ENCODE measurements at places on chromosomes 11 and 22.
A peak's percentile ranks its signal among the peaks of the same experiment; 100 is the strongest.

- no peak for DNase-seq
Measured at GRCh38 chr11:103494491-103494890, 385.3 kb downstream of the DYNC2H1 start.

DNA sequence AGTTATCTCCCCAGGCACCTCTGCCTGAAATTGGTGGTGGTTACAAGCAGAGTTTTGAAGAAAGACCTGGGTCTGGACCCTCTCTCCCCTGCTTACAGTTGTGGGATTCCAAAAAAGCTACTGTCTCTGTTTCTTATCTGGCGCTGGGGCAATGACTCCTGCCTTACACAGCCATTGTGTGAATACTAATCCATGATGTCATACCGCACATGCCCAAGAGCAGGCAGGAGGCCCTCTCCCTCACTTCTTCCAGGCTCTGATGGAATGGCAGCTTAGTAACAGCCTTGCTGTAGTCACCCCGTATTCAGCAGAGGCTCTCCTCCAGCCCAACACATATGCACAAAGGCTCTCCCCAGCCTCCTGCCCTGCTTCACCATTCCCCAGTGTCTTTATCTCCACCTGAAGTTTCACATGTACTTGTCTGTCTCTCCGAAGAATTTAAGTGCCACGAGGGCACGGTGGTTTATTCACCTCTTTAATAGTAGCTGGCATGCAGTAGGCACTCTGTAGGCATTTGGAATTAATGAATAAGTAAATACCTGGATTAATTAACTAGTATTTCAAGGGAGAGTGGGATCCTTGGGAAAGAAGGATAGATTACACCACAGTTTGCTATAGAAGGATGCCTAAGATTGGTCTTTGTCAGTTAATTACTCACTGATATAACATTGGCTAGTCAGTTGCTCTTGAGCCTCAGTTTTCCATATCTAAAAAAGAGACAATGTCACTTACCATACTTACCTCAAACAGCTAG lies 165.6 kb downstream of the ETS1 start:
- DNase-seq: no peak

- peak; percentile 46 for DNase-seq
Measured at GRCh38 chr11:18706330-18707243, 8.0 kb downstream of the TMEM86A start.

DNA sequence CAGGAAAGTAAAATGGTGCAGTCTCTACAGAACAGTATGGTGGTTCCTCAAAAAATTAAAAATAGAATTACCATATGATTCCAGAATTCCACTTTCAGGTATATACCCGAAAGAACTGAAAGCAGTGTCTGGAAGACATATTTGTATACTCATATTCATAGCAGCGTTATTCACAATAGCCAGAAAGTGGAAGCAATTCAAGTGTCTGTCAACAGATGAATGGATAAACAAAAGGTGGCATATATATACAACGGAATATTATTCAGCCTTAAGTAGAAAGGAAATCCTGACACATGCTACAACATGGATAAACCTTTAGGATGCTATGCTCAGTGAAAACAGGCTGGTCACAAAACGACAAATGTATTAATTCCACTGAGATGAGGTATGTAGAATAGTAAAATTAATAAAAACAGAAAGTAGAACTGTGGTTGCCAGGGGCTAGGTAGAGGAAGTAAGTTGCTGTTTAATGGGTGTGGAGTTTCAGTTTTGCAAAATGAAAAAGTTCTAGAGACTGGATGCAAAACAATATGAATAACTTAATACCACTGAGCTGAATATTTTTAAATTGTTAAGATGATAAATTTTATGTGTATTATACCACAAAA lies 14.5 kb downstream of the SAA1 start:
- no peak for DNase-seq

- DNase-seq: no peak
Measured at GRCh38 chr22:20130731-20131596, 640 bp upstream of the ZDHHC8 start.

DNA sequence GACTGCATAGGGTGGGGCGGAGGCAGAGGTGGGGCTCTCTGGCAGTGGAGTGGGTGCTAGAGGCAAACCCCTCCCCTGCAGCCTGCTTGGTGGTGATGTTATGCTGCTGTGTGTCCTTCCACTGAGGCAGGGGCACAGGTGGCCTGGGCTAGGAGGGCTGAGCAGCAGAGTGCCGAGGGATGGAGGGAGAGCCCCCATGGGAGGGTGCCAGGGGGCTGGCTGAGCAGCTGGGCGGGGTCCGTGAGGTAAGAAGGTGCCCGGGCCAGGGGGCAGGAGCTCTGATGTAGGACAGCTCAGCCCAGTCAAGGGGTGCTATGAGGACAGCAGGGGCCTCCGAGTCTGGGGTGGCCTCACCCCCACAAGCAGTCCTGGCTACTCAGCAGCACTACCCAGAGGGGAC lies 4.2 kb downstream of the CLDN5 start:
- no peak for DNase-seq

DNA sequence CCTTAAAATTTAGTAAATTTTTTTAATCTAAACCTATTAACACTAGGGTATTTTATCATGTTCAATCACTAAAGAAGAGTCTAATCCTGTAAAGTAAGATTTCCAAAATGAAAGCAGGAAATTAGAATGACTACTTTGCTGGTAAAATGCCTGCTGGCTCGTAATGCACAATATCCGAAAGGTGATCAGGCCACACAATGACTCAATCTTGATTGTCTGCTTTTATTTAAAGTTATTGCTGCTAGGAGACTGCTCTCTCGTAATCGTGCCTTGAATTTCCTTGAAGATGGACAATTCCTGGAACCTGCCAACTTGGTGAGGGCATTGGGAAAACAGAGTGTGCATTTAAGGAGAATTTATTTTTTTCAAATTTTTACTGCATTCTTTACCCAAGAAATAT lies 1786.5 kb upstream of the RAG2 start:
- DNase-seq: no peak

Measured in SHP77 (cell line).